ENCODE measurements at places on chromosomes 7 and 10. TPM values are rescaled to one million over a fixed set of nuclear protein-coding genes. Genes with fewer than 3 reads are reported as not detected.

DNA sequence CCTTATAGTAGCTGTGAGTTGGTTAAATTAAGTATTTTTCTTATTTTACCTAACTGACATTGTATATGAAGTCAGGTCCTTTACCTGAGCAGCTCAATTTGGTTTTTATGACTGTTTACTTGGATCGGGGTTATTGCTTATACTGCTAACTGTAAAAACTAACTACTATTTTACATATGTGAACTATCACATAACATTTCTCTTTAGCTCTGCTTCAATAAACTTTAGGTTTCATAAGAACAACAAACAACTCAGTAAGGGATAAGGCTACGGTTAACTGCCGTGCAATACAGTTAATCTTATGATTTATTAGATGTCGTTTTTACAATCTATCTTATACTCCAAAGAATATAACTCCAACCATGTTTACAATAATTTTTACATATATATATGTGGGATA, 480.2 kb downstream of the PARD3 start:
- peaks cover 14% of the 10 kb centered on the region for H3K36me3 ChIP-seq
- no peak overlapping the region for H3K27ac ChIP-seq
- no peak for DNase-seq
- peaks cover 6% of the 10 kb centered on the region for H3K4me1 ChIP-seq

GRCh38 chr10:5565205-5565545, 40.4 kb downstream of the CALML3 start:
- H3K27me3 ChIP-seq = peaks cover 36% of the 10 kb centered on the region
- no peak overlapping the region for H3K4me3 ChIP-seq
- no peaks in the 10 kb centered on the region for H3K36me3 ChIP-seq
- DNase-seq = no peak

GRCh38 chr7:42212541-42213090, 24.4 kb downstream of the GLI3 start:
- H3K36me3 ChIP-seq = no peaks in the 10 kb centered on the region
- no peak for DNase-seq
- no peaks in the 10 kb centered on the region for H3K4me1 ChIP-seq
- no peak overlapping the region for H3K27ac ChIP-seq
- H3K27me3 ChIP-seq = peaks cover 22% of the 10 kb centered on the region

DNA sequence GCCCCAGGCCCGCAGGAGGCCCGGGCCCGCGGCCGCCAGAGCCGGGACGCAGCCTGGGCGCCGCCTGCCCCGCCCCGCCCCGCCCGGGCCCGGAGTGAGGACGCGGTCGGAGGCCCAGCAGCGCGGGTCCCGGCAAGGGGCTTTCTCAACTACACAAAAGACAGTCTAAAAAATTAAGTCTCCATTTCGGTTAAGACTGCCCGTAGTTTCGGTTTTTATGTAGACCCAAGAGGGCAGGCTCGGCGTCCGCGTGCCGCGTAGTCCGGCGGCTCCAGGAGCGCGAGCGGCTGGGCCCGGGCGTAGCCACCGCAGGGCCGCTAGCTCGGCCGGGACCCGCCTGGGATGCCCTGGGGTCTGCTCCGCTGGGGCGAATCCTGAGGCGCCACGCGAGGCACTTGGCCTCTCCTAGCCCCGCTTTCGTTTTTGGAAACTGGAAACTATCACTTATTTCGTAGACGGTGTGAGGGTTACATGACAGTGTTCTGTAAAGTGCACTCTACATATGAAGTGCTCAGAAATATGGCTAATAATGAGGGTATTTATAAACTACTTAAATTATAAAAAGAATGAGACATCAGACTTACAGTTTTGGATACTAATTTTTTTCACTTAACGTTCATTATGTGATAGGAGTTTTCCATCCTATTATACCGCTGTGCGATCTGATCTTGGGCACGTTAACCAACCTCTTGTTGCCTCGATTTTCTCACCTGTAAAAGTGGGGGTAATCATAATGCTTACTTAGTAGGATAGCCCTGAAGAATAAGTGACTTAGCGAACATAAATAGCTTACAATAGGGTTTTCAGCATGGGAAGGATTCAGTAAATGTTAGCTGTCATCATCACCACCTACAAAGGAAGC, 573 bp downstream of the BLVRA start:
- H3K27me3 ChIP-seq = peaks cover 29% of the 10 kb centered on the region
- peak overlapping the region; percentile 70 for H3K27ac ChIP-seq
- H3K4me1 ChIP-seq = peaks cover 11% of the 10 kb centered on the region
- no peaks in the 10 kb centered on the region for H3K36me3 ChIP-seq
- peak overlapping the region; percentile 74 for H3K4me3 ChIP-seq
- peak; percentile 37 for DNase-seq

GRCh38 chr10:2130705-2131305, 393.5 kb upstream of the ADARB2 start:
- no peaks in the 10 kb centered on the region for H3K27me3 ChIP-seq
- H3K36me3 ChIP-seq = peaks cover 1% of the 10 kb centered on the region
- H3K4me1 ChIP-seq = peaks cover 2% of the 10 kb centered on the region
- no peak for DNase-seq

DNA sequence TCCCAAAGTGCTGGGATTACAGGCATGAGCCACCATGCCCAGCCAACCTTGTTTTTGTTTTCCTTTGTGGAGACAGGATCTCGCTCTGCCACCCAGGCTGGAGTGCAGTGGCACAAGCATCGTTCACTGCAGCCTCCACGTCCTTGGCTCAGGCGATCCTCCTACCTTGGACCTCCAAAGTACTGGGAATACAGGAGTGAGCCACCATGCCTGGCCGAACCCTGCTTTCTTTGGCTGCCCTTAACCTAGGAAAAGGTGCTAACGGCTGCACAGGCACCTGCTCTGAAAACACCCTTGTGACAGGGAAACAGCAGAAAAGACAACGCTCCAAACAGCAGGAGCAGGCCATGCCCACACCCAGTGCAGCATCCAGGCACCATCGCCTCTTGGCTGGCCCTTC, 71.9 kb downstream of the OAT start:
- H3K4me1 ChIP-seq = no peaks in the 10 kb centered on the region
- no peak overlapping the region for H3K4me3 ChIP-seq
- H3K36me3 ChIP-seq = no peaks in the 10 kb centered on the region
- no peak overlapping the region for H3K27ac ChIP-seq
- peaks cover 10% of the 10 kb centered on the region for H3K27me3 ChIP-seq

AS3MT gene
- total RNA-seq = 26.9 TPM

ASB10 gene
- not detected for total RNA-seq

WIPF3 gene
- total RNA-seq = 9.5 TPM

All from progenitor cell of endocrine pancreas (in vitro differentiated cells).